ENCODE measurements at places on chromosomes 4 and X.

DNA sequence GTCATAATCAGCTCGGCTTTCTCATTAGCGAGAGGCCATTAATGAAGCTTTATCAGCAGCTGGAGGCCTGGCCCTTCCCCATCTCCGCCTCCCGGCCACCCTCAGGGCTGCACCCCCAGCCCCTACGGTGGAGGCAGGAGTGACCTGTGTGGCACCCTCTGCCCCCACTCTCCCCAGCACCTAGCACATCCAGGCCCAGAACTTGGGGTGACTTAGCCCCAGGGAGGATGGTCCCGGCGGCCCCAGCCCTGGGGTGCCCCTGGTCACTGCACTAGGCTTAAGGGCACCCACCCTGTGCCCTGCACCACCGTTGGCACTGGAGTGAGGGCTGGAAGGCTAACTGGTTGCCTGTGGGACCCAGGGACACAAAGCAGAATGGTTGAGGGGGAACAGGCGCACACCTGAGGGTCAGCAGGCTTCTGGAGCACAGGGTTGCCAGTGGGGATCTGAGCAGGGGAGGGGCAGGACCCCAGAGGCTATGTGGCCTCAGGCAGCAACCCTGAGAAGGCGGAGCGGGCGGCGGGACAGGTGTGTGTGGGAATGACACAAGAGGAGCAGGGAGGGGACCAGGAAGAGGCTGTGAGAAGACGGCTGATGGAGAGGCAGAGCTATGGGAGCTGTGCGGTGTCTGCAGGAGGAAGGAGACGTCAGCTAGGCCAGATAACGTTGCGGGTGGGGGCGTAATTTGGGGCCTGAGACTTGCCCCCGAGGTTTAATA, 120.2 kb downstream of the FAM53A start:
- no peak for DNase-seq

- DNase-seq, result no peak
Observed at GRCh38 chrX:21758488-21758887, 572 bp upstream of the SMPX start.

- no peak for DNase-seq
Observed at GRCh38 chrX:111779582-111779981, 96.4 kb upstream of the TRPC5OS start.

GRCh38 chr4:156974264-156974663, 2.7 kb upstream of the PDGFC start:
- no peak for DNase-seq

- no peak for DNase-seq
Observed at GRCh38 chr4:147942729-147943128, 210.8 kb downstream of the ARHGAP10 start.

DNA sequence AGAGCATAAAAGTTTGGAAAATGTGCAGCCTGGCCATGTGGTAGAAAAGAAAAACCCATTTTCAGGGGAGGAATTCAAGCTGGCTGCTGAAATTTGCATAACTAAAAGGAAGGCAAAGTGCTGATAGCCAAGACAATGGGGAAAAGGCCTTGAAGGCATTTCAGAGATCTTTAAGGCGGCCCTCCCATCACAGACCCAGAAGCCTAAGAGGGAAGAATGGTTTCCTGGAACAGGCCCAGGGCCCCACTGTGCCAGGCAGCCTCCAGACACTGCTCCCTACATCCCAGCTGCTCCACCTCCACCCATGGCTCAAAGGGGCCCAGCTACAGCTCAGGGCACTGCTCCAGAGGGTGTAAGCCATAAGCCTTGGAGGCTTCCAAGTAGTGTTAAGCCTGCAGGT, 158.0 kb upstream of the PRDX4 start:
- no peak for DNase-seq

DNA sequence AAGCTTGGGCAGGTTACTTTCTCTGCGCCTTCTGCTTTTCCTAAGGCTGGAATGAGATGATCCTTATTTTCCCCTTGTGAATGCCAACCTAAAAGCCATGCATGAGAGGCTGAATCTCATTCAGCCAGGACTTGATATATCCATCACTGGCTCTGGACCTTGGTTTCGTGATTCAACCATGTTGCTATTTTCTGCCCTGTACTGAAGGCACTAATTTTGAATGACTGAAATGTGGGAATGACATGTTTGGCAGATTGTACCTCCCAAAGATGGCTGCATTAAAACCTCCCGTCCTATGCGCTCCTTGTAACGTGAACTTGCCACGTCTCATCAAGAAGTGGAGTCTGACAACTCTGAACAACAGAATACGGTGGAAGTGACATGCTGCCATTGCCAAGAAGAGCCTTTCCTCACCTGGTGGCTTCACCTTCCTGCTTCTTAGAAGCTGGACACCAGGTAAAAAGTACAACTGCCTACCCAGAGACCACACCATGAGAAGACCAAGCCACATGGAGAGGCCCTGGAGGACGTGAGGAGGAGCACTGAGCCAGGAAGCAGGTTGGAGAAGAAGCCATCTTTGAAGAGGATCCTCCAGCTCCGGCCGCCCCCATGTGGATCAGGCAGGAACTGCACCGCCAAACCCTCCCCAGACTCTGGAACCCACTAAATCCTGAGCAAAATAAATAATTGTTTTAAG, 174.5 kb downstream of the NSUN7 start:
- DNase-seq, result peak; percentile 65

- DNase-seq, result no peak
Observed at GRCh38 chr4:156422576-156422975, 468.9 kb upstream of the CTSO start.

- no peak for DNase-seq
Observed at GRCh38 chrX:15653961-15654360, 10.6 kb downstream of the CLTRN start.

DNA sequence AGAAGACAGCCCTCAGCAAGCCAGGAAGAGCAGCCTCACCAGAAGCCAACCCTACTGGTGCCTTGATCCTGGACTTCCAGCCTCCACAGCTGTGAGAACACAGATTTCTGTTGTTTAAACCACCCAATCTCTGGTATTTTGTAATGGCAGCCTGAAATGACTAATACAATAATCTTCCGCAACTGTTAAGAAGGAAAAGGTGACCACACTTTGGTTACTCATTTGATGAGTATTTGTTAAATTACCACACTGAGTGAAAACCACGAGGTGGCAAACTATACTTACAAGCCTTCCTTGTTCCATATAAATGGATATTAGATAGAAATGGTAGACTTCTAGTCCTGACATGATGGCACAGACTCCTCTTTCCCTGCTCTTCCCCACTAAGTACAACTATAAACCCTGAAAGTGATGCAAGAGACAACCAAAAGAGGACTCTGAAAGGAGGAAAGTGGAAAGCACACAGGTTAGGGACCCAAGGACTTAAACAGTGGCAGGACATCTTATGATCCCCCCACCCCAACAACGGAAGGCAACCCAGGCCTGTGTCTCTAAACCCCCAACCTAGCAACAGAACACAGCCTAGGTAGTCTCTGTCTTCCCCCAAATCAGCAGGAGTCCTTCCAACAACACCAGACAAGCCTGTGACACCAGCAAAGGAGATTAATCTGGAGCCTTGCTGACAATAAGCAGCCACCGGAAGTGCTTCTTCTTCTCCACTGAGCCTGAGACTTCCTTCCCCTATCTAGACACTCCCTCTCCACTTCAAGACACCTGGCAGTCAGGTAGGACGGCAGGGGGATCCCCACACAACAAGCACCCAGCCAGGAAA, 12.3 kb downstream of the ZNF182 start:
- no peak for DNase-seq

DNA sequence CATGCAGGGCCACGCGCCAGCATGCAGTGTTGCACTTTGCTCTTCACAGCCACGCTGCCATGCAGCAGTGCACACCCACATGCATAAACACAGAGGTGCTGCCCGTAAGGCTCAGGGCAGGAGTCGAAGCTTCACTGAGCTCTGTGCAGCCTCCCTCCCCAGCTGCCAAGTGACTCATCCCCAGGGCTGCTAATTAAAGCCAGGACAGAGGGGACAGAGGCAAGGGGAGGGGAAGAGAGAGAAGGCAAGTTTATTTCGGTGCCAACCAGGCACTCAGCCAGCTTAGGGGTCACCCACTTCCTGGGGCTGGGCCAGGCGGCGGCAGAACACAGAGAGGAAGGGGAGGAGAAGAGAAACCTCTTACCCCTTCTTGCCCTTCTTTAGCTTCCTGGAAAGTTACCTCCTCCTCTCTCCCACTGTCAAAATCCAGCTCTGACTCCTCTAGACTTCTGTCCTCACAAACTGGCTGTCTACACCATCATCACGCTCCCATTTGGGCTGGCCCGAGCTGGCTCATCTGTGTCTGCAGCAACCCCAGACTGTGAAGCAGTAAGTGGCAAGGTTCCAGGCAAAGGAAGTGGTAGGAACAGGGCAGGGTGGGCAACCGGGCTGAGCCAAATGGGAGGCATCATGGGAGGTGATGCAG, 6.2 kb upstream of the IQSEC2 start:
- DNase-seq, result no peak

DNA sequence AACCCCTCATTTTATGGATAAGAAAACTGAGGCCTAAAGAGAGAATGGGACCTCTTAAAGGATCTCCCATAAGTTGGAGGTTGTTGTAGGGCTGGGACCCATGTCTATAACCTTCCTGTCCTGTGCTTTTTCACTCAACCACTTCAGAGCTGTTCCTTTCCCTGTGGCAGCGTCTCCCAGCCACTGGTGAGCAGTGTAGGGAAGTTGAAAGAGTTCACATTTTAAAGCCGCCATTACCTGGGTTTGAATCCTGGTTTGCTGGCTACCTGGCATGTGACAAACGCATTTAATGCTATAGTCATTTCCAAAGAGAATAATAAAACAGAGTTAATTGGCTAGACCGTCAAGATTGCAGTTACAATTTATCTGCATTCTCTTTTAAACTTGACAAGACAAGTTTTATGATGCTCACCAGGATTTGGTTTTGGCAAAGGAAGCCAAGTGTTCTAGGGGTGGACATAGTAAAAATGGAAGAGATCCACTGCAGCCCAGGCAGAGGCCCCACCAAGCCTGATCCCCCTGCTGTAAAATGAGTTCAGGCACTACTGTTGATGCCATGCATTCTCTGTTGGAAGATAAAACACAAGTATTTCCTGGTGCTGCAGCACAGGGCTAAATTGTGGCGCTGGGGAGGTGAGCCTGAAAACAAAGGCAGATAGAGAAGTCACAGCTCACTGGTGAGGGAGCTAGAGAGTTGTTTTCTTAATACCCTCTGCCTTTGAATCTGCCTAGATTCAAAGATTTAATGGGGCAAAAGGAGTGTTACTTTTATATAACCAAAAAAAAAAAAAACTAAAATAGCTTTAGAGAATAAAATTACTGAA, 218.7 kb downstream of the NWD2 start:
- no peak for DNase-seq

GRCh38 chr4:170497112-170497511, 407.4 kb upstream of the AADAT start:
- peak; percentile 16 for DNase-seq

- no peak for DNase-seq
Observed at GRCh38 chr4:189780391-189780790, 160.3 kb upstream of the FRG1 start.

GRCh38 chr4:72323227-72323626, 245.8 kb downstream of the ADAMTS3 start:
- DNase-seq, result no peak
